ENCODE measurements at places on chromosomes 4 and X.
A peak's percentile ranks its signal among the peaks of the same experiment; 100 is the strongest.

- no peak overlapping the region for H3K4me3 ChIP-seq
- H3K27ac ChIP-seq = no peak overlapping the region
- DNase-seq = no peak
- H3K36me3 ChIP-seq = no peaks in the 10 kb centered on the region
- H3K4me1 ChIP-seq = no peaks in the 10 kb centered on the region
Measured at GRCh38 chr4:138675685-138676084, 339.9 kb upstream of the NOCT start.

GRCh38 chr4:182643801-182644682 is 273.1 kb downstream of the DCTD start:
- H3K4me1 ChIP-seq = no peaks in the 10 kb centered on the region
- no peaks in the 10 kb centered on the region for H3K36me3 ChIP-seq
- no peak overlapping the region for H3K27ac ChIP-seq
- DNase-seq = no peak
- peaks cover 2% of the 10 kb centered on the region for H3K27me3 ChIP-seq

DNA sequence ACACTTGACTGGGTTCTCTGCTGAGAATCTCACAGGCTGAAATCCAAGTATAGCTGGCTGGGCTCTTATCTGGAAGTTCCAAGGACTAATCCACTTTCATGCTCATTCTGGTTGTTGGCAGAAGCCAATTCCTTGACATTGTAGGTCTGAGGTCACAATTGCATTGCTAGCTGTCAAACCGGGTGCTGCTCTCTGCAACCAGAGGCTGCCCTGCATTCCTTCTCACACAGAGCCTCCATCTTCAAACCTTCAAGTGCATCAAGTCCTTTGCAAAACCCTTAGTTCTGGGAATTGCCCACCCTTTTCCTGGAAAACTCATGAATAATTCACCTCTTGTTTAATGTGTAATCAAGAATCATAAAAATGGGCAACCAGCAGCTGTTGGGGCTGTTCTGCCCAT is 404.2 kb downstream of the KCNIP4 start:
- H3K27ac ChIP-seq = no peak overlapping the region
- no peak overlapping the region for H3K4me3 ChIP-seq
- H3K4me1 ChIP-seq = no peaks in the 10 kb centered on the region
- H3K36me3 ChIP-seq = no peaks in the 10 kb centered on the region
- DNase-seq = no peak

DNA sequence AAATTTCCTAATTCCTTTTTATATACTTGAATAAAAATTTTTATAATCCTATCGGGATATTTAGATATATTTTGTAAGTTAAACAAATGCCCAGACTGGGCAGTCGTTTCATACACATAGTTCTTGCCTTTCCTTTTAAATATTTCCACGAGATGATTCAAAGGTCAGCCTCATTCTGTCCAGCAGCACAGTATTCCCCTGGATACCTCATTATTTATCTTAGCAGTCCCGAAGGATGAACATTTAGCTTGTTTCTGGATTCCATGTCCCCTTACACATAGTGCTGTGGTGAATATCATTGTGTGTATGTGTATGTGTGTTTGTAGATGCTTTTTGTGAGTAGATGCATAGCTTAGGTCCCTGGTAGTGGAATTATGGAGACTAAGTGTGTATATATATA is 38.3 kb downstream of the RAPGEF2 start:
- no peak overlapping the region for H3K27ac ChIP-seq
- no peaks in the 10 kb centered on the region for H3K27me3 ChIP-seq
- H3K36me3 ChIP-seq = no peaks in the 10 kb centered on the region
- DNase-seq = no peak

GRCh38 chr4:69497886-69498395 is 2.2 kb upstream of the UGT2B4 start:
- no peak for DNase-seq
- no peaks in the 10 kb centered on the region for H3K27me3 ChIP-seq
- H3K36me3 ChIP-seq = no peaks in the 10 kb centered on the region
- no peak overlapping the region for H3K4me3 ChIP-seq
- no peaks in the 10 kb centered on the region for H3K4me1 ChIP-seq

GRCh38 chrX:103585411-103586313 is at the start of gene TCEAL4:
Gene TCEAL4 (plus strand): TSS chrX:103585515. CDS start chrX:103586676, 1,161 bp downstream.
- peak; percentile 35 for DNase-seq
- no peak within 1 kb of the TSS for H3K27ac ChIP-seq
- peaks cover 4% of the 10 kb centered on the region for H3K27me3 ChIP-seq
- peak within 1 kb of the TSS; percentile 81 for H3K4me3 ChIP-seq
- no peaks in the 10 kb centered on the region for H3K36me3 ChIP-seq

DNA sequence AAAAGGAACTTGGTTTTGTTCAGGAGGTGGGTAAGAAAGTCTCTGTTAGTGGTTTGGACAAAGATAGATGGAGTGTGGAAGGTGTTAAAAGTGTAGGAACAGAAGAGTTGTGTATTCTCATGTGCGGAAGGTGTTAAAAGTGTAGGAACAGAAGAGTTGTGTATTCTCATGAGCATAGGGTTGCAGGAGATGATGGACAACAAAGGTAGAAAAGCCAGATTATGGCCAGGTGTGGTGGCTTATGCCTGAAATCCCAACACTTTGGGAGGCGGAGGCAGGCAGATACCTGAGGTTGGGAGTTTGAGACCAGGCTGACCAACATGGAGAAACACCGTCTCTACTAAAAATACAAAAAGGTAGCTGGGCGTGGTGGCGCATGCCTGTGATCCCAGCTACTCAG is 2.5 kb downstream of the RPL34 start:
- H3K27ac ChIP-seq = peak overlapping the region; percentile 63
- H3K27me3 ChIP-seq = no peaks in the 10 kb centered on the region
- H3K36me3 ChIP-seq = peaks cover 41% of the 10 kb centered on the region
- peak overlapping the region; percentile 35 for H3K4me3 ChIP-seq
- H3K4me1 ChIP-seq = peaks cover 37% of the 10 kb centered on the region

DNA sequence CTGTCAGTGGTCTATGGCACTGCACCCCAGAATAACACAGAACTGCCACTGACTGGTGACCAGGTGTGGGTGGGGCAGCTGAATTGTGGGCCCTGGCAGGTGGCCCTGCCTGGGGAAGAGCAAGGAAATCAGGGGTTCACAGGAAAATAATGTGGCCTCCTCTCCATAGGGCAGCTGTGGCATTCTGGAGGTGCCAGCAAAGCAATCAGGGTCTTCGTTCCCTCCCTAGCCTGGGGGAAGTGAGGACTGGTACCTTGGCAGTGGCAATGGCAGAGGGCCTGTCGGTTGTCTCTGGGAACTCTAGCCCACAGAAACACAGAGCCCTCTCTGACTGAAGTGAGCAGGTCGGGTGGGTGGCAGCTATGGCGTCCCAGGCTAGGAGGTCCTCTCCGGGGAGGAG is 223.0 kb downstream of the GRIA2 start:
- H3K27ac ChIP-seq = no peak overlapping the region
- H3K36me3 ChIP-seq = no peaks in the 10 kb centered on the region
- DNase-seq = no peak
- H3K4me3 ChIP-seq = no peak overlapping the region
- H3K27me3 ChIP-seq = no peaks in the 10 kb centered on the region

GRCh38 chr4:53671757-53672156 is 80.5 kb upstream of the LNX1 start:
- H3K36me3 ChIP-seq = no peaks in the 10 kb centered on the region
- H3K27me3 ChIP-seq = peaks cover 8% of the 10 kb centered on the region
- DNase-seq = no peak
- H3K4me3 ChIP-seq = no peak overlapping the region
- no peaks in the 10 kb centered on the region for H3K4me1 ChIP-seq

DNA sequence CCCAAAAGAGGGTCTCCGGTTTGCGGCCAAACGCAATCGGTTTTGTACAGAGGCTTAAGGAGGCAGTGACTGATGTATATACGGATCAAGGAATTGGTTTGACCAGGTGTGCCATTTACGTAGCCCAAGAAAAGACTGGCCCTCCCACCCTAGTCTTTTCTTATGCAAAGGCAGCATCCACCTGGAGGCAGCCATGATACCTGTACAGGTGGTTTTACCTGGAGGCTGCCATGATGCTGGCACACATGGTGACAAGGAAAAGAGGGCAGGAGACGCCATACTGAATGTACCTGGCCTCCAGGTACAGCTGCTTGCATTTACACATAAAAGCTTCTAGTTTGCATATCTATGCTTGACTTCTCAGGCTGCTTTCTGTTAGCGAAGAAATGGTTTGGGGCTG is 917.7 kb upstream of the INTU start:
- no peaks in the 10 kb centered on the region for H3K27me3 ChIP-seq
- H3K27ac ChIP-seq = no peak overlapping the region
- H3K4me1 ChIP-seq = no peaks in the 10 kb centered on the region
- DNase-seq = no peak

- peaks cover 10% of the 10 kb centered on the region for H3K36me3 ChIP-seq
- no peak overlapping the region for H3K27ac ChIP-seq
- peaks cover 21% of the 10 kb centered on the region for H3K4me1 ChIP-seq
- H3K27me3 ChIP-seq = no peaks in the 10 kb centered on the region
Measured at GRCh38 chr4:98617358-98618047, 40.9 kb downstream of the TSPAN5 start.

Measured in activated naive CD8-positive, alpha-beta T cell treated with anti-CD3 and anti-CD28 coated beads, Interleukin-2, amount 10 ng/mL, durations not matched to agents 7 days and 5 days (primary cell).